Heart right ventricle (tissue), 16 donors: ENCODE measurements at places on chromosomes 3 and 15. TPM values are rescaled to one million over a fixed set of nuclear protein-coding genes. Genes with fewer than 3 reads are reported as not detected.

PRR20G gene
- total RNA-seq, result not detected

ZBBX gene
- total RNA-seq, result 1.1 TPM

MFN1 gene
- 55.7 TPM for total RNA-seq

PLCB2 gene
- 12.3 TPM for total RNA-seq

DNA sequence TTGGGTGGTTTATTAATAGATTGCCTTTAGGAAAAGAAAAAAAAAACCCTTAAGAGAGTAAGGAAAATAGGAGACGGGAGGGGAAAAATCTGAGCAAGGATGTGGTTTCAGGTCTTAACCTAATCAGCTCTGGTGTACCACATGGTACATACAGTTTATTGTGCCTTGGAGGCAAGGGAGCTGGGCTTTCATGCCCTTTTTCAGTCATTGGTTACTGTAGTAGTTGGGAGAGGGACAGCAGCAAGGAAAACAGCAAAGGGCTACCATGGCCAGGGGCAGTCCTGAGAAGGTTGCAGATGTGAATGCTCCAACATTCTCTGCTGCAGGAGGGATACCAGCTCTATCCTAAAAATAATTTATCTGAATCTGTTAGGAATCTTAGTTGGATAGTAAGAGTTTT lies 5.9 kb downstream of the CMC1 start:
- H3K27ac ChIP-seq, result no peak overlapping the region
- DNase-seq, result no peak
- H3K36me3 ChIP-seq, result no peaks in the 10 kb centered on the region

- DNase-seq, result peak; percentile 11
- H3K4me3 ChIP-seq, result no peak overlapping the region
- no peaks in the 10 kb centered on the region for H3K27me3 ChIP-seq
- peaks cover 11% of the 10 kb centered on the region for H3K4me1 ChIP-seq
- no peaks in the 10 kb centered on the region for H3K36me3 ChIP-seq
Observed at GRCh38 chr3:139774560-139775302, 97.0 kb upstream of the NMNAT3 start.

GRCh38 chr15:28147801-28148200 lies 48.7 kb upstream of the OCA2 start:
- H3K4me3 ChIP-seq, result no peak overlapping the region
- H3K27me3 ChIP-seq, result no peaks in the 10 kb centered on the region

- peaks cover 11% of the 10 kb centered on the region for H3K36me3 ChIP-seq
- H3K27ac ChIP-seq, result no peak overlapping the region
- no peak overlapping the region for H3K4me3 ChIP-seq
- DNase-seq, result no peak
Observed at GRCh38 chr3:32143849-32144757, 37.7 kb downstream of the GPD1L start.

GRCh38 chr15:64274341-64274950 lies 81.5 kb downstream of the CSNK1G1 start:
- H3K4me3 ChIP-seq, result no peak overlapping the region
- no peaks in the 10 kb centered on the region for H3K36me3 ChIP-seq
- no peak overlapping the region for H3K27ac ChIP-seq
- no peaks in the 10 kb centered on the region for H3K4me1 ChIP-seq

DNA sequence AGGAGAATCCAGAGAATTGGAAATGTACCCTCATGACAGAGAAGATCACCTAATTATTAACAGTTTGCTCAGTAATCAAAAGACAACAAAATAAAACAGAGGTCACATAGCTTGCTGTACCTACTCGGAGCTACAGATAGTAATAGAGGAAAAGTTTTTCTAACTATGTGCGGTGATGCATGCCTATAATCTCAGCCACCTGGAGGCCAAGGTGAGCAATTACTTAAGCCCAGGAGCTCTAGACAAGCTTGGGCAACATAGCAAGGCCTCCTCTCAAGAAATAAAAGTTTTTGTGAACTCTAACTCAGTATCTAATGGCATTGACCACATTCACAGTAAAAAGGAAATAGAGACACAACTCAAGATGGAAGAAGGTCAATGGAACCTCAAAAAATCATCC lies 243.6 kb downstream of the ATP8B4 start:
- H3K27me3 ChIP-seq, result no peaks in the 10 kb centered on the region
- H3K36me3 ChIP-seq, result no peaks in the 10 kb centered on the region
- DNase-seq, result no peak
- H3K27ac ChIP-seq, result peak overlapping the region; percentile 72
- H3K4me3 ChIP-seq, result no peak overlapping the region

DNA sequence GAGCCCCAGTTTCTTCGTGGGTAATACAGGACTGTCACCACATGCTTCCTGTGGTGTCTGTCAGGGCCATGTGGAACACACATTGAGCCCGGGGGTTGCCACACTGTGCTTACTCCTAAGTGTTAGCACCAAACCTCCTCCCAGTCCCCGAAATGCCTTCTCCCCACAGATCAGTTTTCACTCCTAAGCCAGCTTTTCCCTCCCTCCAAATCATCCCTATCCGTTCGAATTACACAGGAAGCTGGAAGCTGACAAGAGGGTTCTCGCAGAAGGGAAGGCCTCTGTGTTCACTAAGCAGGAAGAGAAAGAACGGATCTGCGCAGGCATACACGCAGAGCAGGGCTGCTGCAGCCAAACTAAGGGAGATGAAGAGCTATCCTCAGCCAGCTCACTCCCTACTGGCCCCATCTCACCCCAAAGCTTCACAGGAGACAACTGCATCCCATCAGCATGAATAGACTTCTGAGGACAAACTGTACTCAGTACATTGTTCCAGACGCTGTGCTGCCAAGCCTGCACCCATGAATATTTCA lies 32.3 kb downstream of the XXYLT1 start:
- DNase-seq, result no peak
- peaks cover 20% of the 10 kb centered on the region for H3K4me1 ChIP-seq
- H3K36me3 ChIP-seq, result no peaks in the 10 kb centered on the region
- no peak overlapping the region for H3K4me3 ChIP-seq

DNA sequence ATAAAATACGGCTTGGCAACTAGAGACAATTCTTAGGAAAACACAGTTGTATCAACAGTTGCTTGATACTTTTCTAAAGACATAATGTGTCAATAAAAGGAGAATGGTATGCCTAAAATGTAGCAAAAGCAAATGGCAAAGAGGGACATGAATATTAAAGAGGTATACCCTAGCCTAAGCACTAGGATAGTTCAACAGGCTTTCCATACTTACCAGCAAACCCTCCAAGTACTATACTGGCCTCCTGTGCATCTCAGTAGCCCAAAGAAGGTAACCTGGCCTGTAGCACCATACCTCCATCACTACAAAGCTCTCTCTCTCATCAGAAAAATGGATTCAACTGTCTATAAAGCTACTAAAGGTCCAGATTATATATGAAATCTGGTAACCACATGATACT lies 7.5 kb downstream of the SETD2 start:
- H3K27ac ChIP-seq, result no peak overlapping the region
- no peak for DNase-seq
- no peaks in the 10 kb centered on the region for H3K27me3 ChIP-seq
- H3K4me1 ChIP-seq, result peaks cover 63% of the 10 kb centered on the region
- no peak overlapping the region for H3K4me3 ChIP-seq

DNA sequence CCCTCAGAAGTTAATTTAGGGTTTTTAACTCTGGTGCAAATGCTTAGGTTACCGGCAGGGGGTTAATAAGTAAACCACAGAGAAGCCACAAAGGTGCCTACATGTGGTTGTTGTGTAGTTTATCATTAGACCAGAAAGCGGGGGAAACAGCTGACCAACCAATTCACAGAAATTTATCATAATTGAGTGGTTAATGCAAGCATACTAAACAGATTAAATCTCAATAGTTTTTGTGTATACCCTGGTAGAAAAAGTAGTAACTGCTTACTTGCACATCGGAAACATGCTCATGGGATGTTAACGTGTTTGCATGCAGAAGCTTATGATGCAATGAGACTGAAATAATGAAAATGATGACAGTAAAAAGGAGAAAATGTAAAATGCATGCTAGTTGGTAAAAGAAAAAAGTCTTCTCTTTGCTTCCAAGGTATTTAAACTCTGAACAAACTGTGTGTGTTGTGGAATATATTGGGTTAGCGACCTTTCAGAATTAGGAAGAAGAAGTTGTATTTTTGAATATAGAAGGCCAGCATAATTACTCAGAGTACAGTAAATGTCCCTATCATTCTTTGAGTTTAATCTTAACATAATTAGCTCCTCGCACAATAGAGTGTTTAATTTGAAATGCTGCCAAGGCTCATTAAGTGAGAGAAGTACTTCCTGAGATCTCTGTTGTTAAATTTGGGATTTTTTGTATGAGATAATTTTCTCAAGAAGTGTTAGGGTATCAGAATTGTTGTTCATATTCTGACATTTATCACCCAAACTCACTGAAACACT lies 316.2 kb downstream of the PTPRG start:
- no peak overlapping the region for H3K4me3 ChIP-seq
- no peaks in the 10 kb centered on the region for H3K27me3 ChIP-seq
- DNase-seq, result no peak
- H3K36me3 ChIP-seq, result no peaks in the 10 kb centered on the region
- H3K4me1 ChIP-seq, result peaks cover 48% of the 10 kb centered on the region

DNA sequence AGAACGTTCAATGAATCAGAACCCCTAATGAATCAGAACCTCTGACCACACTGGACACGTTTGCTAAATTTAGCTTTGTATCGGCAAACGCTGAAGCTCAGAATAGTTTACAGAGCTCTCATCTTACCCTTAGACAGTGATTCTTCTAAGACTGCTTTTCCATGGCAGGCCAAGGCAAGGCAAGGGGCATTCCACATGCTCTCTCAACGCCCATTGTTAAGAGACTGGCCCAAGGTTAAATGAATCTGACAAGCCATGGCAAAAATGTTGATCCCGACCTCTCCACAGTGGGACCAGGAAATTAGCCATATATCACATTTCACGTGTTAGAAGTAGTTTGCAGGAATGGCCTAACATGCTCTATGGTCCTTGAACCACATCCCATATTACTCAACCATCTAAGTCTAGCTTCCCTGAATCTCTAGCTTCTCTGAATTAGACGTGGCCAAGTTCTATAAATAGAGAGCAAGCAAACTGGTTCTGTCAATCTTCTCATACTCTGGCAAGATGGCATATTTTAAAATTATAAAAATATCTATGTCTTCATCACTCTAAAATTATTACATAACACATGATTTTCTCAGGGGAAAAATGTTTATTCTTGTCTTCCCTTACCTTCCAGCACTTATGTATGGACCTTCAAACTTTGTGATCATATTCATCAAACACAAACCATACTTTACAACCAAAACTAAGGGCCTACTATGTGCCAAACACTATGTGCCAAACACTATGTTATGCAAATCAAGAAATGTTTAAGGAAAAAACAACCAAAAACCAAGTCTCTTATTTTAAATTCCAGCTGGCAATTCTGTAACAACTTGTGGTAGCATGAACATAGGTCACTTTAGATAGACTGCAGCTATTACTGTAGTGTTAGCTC lies 54.3 kb downstream of the AAGAB start:
- no peak overlapping the region for H3K4me3 ChIP-seq
- peaks cover 32% of the 10 kb centered on the region for H3K36me3 ChIP-seq
- peaks cover 62% of the 10 kb centered on the region for H3K4me1 ChIP-seq
- H3K27me3 ChIP-seq, result no peaks in the 10 kb centered on the region

DNA sequence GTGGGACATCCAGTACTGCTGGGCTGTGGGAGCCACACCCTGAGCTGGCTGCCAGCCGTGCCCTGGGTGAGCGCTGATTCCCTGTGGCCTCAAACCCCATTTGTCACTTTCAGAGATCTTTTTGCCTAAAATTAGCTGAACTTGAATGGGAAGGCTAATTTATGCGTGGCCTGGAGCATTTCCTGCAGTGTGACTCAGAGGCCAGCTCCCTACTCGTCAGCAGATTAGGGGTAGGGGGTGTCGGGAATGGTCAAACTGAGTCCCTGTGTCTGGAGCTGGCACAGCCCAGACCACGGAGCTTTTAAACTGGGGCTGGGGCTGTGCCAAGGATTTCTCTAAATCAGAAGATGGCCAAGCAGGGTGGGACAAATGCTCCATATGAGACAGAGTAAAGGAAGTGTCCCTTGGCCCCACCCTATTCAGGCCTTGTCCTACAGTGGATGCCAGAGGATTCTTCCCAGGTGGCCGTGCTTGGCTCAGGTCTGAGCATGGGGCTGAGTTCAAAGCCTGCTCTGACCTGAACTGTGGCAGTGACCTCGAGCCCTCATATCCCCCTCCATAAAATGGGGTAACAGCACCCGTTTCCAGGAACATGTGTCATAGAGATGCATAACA lies 59.7 kb downstream of the ATP2B2 start:
- no peak overlapping the region for H3K27ac ChIP-seq
- no peak for DNase-seq
- no peaks in the 10 kb centered on the region for H3K4me1 ChIP-seq
- peaks cover 16% of the 10 kb centered on the region for H3K27me3 ChIP-seq
- no peaks in the 10 kb centered on the region for H3K36me3 ChIP-seq

DNA sequence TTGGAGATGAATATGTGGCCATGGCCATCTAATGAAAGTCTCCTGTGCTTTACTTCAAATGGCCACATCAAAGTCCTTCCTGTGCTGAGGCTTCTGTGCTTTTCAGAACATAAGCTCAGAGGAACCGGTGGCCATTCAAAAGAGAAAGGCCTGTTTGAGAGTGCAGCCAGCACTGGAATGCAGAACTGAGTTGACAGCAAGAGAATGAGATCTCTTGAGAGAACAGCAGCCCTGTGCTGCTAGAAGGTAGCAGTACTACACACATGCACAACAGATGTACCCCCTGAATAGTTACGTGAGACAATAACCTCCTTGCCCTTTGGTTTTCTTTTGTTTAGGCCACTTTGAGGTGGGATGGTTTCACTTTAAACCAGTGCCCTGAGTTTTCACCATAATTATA lies 292.5 kb downstream of the PTPRG start:
- no peak for DNase-seq
- no peaks in the 10 kb centered on the region for H3K27me3 ChIP-seq
- H3K4me1 ChIP-seq, result peaks cover 82% of the 10 kb centered on the region
- no peak overlapping the region for H3K4me3 ChIP-seq
